ENCODE measurements at places on chromosomes 12 and 14. TPM values are rescaled to one million over a fixed set of nuclear protein-coding genes. Genes with fewer than 3 reads are reported as not detected.

- no peak for DNase-seq
These were observed 58.7 kb downstream of the FUT8 start for GRCh38 chr14:65471038-65471878.

DNA sequence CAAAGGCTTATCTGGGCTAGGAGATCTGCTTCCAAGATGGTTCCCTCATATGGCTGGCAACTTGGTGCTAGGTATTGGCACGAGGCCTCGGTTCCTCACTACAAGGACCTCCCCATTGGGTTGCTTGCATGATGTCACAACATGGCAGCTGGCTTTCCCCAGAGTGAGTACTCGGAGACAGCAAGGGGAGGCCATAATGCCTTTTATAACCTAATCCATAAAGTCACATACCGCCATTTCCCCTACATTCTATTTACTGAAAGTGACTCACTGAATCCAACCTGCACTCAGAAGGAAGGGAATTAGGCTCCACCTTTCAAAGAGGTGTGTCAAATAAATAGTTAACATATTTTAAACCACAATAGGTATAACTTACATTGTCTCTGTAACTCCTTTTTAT lies 130.9 kb downstream of the SAMD4A start:
- DNase-seq: no peak

GRCh38 chr12:129534966-129535750 lies 368.7 kb downstream of the TMEM132D start:
- no peak for DNase-seq

GRCh38 chr14:74867673-74868072 lies 8.3 kb downstream of the PROX2 start:
- DNase-seq: no peak

DNA sequence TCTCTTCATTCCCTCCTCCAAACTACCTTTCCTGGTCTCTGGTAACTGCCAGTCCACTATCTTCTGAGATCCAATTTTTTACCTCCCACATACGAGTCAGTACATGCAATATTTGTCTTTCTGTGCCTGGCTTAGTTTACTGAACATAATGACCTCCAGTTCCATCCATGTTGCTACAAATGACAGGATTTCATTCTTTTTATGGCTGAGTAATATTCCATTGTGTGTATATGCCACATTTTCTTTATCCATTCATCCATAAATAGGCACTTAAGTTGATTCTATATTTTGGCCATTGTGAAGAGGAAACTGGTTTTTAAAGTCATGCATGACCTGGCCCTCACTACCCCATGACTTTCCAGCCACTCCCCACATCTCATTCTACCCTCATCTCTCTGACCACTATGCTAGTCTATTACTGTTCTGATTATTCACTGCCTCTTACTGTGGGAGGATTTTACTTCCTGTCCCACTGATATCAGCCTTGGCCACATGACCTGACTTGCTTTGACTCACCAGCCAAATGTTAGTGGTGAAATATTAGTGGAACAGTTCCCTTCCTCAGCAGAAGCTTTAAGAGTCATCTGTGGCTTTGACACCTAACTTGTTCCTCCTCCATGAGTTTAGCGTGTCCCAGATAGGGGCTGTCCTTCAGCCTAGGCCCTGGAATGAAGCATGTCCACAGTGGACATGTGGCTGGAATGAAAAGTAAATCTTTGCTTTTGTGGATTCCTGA lies 52.2 kb downstream of the GOLGA5 start:
- peak; percentile 82 for DNase-seq

GRCh38 chr14:104105071-104105821 lies 19.7 kb downstream of the ASPG start:
- DNase-seq: no peak

DNA sequence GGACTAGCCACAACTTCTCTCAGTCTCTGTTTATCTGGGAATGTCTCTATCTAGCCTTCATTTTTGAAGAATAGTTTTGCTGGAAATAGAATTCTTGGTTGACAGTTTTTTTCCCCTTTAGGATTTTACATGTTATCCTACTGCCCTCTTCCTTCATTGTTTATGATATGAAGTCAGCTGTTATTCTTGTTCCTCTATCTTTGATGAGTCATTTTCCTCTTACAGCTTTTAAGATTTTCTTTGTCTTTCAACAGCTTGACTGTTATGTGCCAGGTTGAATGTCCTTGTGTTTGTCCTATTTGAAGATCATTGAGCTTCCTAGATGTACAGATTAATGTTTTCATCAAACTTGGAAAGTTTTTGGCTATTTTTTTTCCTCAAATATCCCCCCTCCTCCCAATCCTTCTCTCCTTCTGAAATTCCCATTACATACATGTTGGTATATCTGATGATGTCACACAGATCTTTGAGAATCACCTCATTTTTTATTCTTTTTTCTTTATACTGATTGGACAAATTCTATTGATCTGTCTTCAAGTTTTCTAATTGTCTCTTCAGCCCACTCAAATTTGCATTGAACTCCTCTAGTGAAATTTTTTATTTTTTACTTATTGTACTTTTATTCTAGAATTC lies 4.5 kb upstream of the GOLGA5 start:
- peak; percentile 39 for DNase-seq

Gene KIF26A
- 1.4 TPM for total RNA-seq

Gene PEX5
- 20.5 TPM for total RNA-seq

Gene GPX2
- not detected for total RNA-seq
